Left ventricle myocardium superior (tissue), 1 donor: ENCODE measurements at places on chromosomes 7 and 10. TPM values are rescaled to one million over a fixed set of nuclear protein-coding genes. Genes with fewer than 3 reads are reported as not detected.

DNA sequence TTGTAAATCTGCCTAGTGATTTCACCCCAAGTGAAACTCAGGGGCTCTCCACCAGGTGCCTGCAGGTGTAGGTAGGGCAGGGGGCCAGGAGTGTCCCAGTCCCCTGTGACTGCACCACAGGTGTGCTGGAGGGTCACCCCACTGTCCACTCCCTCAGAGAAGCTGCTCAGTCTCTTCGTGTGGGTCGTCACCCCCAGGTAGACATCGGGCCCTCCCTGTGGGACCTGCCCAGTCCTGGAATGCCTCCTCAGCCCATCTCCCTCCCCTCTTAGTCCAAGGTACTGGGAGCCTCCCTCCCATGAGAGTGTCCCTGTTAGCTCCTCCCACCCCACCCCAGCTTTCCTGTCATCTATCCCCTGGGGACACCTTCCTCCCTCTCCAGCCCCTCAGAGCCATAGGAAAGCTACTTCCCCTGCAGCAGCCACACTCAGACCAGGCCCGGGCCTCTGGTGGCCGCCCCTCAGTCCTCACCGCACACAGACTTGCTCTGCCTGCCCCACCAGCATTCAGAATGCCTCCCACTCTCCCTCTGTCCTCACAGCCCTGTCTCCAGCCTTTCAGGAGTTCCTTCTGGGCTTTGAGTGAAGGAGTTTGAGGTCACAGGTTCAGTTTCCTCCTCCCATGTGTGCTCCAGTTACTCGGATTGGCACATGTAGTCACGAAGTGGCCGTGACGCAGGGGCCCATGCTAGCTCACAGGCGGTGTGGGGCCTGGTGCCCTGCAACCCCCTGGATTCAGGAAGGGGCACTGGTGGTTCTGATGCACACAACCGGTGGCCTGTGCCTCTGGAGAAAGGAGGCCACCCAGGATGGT lies 5.1 kb downstream of the ALOX5 start:
- DNase-seq: no peak

DNA sequence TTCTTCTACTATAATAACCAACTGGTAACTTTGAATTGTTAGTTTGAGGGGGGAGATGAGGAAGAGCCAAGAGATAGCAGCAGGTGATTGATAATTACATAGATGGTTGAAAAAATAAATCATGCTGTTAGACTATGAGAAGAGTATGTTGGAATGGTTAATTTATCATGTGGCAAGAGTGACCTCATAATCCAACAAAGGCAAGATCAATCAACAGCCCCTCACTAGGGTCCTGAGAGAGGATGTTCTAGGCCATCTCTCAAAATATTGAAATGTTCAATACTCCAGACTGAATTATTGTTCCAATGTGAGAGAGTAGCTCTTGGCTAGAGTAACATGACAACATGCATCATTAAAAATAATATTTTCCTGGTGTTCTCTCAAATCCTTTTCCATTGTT lies 67.9 kb downstream of the ADD3 start:
- no peak for DNase-seq

GPR85 gene
- total RNA-seq: 0.69 TPM

- DNase-seq: no peak
Observed at GRCh38 chr7:101567230-101567629, 61.9 kb downstream of the MYL10 start.

GRCh38 chr7:29793507-29793906 lies 12.8 kb upstream of the WIPF3 start:
- no peak for DNase-seq

DNA sequence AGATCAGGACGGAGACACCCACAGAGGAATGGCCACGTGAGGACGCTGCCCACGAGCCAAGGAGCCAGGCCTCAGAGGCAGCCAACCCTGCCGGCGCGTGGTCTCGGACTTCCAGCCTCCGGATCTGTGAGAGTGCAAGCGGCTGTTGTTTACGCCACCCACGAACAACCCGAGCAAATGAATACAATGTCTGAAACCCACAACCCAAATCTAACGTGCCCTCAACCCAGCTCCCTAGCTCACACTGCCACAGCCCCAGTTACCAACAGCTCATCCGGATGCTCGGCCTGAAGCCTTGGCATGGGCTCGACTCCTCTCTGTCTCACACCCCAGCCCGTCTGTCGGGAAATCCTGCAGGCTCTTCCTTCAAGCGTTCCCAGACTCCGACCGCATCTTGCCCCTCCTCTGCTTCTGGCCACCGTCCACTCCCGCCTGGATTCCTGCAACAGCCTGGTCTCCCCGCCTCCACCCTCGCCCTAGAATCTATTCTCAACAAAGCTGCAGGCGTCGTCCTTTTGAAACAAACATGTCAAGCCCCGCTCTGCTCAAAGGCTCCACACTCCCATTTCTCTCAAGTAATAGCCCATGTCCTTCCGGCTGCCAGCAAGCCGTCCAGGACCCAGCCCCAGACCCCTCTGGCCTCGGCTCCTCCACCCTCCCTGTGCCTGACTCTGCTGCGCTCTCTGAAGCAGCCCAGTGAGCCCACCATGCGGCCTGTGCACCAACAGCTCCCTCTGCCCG lies 35.3 kb downstream of the STK32C start:
- DNase-seq: peak; percentile 51

- DNase-seq: no peak
Observed at GRCh38 chr7:27106181-27106900, 3.9 kb upstream of the HOXA2 start.

- peak; percentile 88 for DNase-seq
Observed at GRCh38 chr10:788796-789748, 99.6 kb upstream of the DIP2C start.

GRCh38 chr7:116886543-116887156 lies 24.3 kb downstream of the CAPZA2 start:
- DNase-seq: no peak
